ENCODE measurements at places on chromosomes 16 and 17.

GRCh38 chr17:76111956-76112355 lies 8.4 kb upstream of the EXOC7 start:
- no peak for DNase-seq

- peak; percentile 86 for DNase-seq
Observed at GRCh38 chr17:47315451-47316266, 8.1 kb upstream of the EFCAB13 start.

DNA sequence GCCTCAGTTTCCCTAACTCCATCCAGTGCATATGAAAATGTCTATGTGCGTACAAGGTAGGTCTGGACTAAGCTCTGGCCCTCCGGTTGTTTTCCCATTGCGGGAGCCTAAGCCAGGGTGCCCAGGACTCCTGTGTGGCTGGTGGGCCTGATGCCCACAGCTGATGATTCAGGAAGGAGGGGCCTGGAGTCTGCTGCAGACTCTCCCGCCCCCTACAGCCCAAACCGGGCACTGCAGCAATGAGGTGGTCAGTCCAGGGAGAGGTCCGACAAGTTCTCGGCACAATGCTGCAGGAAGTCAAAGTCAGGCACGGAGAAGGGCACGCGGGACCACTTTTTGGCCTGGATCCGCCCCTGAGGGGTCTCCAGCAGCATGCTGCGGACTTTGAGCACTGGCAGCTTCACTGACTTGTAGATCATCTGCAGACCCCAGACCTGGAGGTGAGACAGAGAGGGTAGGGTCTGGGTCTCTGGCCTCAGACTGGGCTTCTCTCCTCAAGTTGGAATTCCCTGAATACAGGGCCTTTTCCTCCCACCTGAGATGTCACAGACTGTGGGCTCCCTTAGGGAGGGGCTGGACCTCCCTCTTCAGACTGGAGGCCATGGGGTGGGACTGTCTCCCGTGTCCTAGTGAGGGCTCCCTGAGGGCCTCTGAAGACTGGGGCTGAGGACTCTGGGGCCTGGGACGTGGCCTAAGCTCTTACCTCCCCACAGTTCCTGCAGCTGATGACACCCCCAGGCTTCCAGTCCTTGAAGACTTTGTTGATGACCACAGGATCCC lies 3.4 kb upstream of the ZNF385C start:
- peak; percentile 59 for DNase-seq

DNA sequence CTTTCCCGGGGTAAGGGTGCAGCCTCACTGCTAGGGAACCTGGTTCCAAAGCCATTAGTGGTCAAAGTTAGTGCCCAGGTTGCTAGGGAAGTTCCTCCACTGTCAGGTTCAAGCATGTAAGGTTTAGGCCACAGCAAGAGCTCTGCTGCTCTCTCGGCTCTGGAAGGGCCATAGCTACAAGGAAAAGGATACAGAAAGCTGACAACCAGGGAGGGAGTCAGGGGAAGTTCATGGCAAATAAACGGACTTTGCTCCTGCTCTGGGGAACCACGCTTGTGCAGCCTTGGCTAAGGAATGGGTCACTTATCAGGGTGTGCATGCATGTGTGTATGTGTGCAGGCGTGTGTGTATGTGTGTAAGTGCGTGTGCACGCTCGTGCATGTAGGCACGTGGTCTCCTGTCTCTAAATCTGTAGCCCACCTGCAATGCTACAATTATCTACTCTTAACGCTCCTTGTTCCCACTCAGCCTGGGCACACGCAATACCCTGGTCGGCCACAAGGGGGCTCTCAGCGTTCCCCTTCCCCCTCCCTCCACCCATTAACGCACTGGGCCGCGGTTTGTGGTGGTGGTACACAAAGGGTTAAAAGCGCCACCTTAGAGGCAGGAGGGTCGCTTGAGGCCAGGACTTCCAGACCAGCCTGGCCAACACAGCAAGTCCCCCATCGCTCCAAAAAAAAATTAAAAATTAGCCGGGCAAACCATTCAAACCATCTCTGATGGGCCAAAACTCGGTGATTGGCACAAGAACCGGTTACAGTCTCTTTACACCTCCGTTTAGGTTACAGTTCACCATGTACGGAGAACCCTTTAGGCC lies 48.4 kb upstream of the KDM8 start:
- DNase-seq, result peak; percentile 43

GRCh38 chr17:30401097-30401496 lies 22.4 kb downstream of the CPD start:
- DNase-seq, result no peak

DNA sequence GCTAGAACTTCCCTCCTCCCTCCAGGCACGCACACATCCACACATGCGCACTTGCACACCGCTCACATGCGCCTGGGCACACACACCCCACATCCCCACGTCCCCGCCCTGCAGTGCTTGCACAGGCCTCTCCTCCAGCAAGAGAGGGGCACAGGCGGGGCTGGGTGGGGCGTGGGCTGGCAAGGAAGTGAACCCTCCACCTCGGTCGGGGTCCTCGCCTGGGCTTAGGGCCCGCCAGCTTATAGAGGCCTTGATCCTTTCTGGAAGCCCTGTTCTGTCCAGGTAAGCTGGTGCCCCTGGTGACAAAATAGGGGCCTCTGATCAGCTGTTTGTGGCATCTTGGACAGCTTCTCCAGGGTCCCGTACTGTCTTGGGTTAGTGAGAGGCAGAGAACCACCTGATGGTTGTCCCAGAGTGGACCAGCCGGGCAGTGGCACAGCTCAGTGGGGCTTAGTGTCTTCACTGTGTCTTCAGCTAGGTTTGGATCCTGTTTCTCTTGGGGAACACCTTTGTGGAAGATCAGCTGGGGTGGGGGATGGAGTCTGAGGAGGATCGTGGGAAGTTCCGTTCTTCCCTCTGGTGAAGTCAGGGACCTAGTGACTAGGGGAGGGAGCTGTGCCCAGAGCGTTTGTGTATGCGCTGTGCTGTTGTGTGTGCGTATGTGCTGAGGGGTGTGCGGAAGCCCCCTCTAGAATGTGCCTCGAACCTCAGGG lies 12.1 kb downstream of the TBX4 start:
- no peak for DNase-seq

GRCh38 chr17:79023886-79024771 lies at the start of gene C1QTNF1:
Gene C1QTNF1 (plus strand): TSS chr17:79024169. CDS start chr17:79043969, 19,800 bp downstream.
- peak; percentile 56 for DNase-seq

DNA sequence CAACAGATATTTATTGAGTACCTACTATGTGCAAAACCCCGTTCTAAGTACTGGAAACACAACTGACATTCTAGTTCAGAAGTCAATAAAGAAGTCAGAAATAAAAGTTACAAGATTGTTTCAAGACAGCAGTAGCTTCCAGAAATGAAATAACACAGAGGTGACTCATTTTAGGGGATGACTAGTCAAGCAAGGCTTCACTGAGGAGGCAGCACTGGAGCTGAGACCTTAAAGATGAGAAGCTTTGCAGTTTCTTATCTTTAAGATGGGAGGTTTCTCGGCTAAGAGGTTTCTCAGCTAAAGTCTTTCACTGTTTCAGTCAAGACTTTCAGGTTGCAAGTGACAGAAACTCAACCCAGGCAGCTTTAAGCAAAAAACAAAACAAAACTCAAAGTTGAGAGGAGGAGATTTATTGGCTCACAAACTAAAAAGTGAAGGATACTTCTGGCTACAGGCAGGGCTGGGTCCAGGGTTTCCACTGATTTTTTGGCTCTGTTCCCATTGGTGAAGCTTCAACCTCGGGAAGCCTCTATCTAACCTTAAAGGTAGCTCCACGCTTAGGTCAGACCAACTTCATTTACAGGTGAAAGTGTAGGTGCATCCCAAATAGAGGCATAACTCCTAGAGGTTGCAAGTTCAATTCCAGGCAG lies 7.4 kb upstream of the MMP2 start:
- peak; percentile 93 for DNase-seq

DNA sequence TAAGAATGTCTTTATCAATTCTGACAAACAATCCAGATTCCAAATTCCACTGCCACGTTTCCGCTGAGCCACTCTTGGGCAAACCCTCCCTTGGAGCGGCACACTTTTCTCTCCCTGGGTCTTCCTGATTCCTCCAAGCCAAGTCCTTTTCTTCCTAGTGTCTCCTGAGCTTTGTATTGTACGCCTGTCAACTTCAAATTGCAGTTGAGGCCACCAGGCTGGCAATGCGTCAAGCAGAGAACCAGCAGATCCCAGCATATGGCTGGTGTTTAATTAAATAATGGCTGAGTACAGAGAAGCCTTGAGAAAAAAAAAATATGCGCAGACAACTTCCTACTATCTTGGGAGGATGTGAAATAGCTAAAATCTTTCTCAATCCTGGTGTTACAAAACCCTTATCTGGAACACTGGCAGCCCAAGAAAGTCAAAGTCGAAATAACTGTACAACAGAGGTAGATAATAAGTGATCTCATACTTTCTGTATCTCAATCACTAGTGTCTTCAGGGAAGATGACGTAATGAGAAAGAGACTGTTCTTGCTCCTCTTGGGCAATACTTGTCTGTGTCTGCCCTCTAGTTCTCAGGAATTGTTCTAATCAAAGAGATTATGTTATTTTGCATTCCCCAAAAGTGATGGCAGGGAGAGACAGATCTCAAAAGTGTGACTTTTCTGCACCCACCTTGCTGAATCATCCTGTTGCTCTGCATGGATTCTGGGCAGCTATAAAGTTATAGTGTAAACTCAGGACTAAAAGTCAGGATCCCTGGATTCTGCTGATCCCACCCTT lies 15.0 kb downstream of the SMIM36 start:
- DNase-seq, result peak; percentile 16

DNA sequence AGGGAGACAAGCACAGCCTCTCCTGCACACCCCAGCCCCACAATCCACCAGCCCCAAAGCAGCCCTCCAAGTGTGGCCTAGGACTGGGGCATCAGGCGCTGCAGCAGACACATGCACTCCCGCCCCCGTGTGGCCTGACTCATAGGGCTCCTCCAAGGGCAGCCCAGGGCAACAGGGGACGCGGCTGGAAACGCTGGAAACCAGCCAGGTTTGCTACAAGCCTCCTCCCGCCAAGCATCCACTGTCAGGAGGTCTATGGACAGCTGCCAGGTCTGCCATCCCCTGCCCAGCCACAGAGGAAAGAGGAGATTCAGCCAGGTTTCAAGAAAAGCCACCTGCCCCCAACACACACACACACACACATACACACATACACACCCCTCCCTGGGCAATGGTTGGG lies 25.8 kb downstream of the SRCIN1 start:
- peak; percentile 45 for DNase-seq

- DNase-seq, result no peak
Observed at GRCh38 chr17:74776990-74777389, 845 bp upstream of the NAT9 start.

GRCh38 chr17:15952048-15952532 lies 7.2 kb downstream of the ADORA2B start:
- no peak for DNase-seq

- no peak for DNase-seq
Observed at GRCh38 chr17:17497845-17498520, 1.8 kb upstream of the RASD1 start.

- no peak for DNase-seq
Observed at GRCh38 chr17:31048780-31049179, 46.0 kb upstream of the NF1 start.

DNA sequence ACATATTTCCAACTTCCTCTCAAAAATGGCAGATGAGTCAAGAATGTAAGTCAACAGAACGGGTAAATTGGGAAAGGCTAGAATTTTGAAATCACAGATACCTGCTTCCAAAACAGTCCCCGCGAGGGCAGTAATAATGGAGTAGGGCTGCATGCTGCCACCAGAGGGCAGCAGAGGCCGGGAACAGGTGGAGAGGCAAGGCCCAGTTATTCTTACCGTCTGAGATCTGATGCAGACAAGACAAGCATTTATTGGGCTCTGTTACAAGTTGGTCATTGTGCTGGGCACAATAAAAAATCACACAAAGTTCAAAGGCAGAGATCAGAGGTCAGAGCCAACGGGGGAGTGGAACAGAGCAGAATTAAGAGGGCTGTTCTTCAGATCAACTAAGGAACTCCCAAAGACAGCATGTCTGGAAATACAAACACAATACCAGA lies 8.8 kb upstream of the MLKL start:
- DNase-seq, result peak; percentile 72

DNA sequence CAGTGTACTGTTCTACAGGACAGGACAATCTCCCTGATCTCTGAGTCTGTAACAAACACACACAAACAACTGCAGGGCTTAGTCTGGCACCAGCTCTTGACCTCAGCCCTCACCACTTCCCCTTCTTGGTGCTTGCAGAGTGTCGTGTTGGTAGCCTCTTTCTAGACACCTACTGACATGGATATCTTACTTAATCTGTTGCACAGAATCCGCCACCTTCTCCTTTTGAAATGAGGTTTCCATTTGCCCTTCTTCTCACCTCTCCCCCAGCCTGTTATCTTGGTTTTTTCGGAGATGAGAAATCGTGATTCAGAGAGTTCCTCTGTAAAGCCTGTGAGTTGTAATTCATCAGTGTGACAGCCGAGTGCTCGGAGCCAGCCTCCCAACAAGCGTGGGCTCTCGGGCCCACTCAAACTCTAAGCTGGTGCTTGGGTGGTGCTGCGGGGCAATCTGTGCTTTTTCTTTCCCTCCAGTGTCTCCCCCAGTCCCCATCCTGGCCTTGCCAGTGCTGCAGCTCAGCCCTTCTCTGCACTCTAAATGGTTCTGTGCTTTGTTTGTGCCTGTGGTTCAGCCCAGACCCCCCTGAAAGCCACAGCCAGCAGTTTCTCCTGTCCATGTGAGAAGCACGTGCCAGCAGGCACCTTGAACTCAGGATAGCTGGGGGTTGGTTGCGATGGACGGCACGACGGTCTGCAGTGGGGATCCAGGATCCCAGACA lies 28.1 kb downstream of the KIAA0513 start:
- peak; percentile 72 for DNase-seq

DNA sequence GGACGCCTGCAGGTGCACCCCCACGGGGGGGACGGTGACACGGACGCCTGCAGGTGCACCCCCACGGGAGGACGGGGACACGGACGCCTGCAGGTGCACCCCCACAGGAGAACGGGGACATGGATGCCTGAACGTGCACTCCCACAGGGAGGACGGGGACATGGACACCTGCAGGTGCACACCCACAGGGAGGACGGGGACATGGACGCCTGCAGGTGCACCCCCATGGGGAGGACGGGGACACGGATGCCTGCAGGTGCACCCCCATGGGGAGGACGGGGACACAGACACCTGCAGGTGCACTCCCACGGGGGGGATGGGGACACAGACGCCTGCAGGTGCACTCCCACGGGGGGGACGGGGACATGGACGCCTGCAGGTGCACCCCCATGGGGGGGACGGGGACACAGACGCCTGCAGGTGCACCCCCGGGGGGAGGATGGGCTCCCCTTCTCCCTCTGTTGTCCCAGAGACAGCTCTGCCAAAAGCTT lies 114.5 kb upstream of the METRNL start:
- DNase-seq, result no peak

- no peak for DNase-seq
Observed at GRCh38 chr16:67043420-67043819, 14.5 kb downstream of the CBFB start.

GRCh38 chr16:5041600-5042133 lies 7.9 kb upstream of the NAGPA start:
- peak; percentile 48 for DNase-seq

- DNase-seq, result no peak
Observed at GRCh38 chr16:67922221-67922620, 9.4 kb downstream of the CTRL start.
